ENCODE measurements at places on chromosomes 3 and 15.

GRCh38 chr3:100781301-100781700, 72.0 kb downstream of the TFG start:
- DNase-seq, result no peak

- no peak for DNase-seq
These were observed 38.2 kb upstream of the HCLS1 start for GRCh38 chr3:121698901-121699300.

DNA sequence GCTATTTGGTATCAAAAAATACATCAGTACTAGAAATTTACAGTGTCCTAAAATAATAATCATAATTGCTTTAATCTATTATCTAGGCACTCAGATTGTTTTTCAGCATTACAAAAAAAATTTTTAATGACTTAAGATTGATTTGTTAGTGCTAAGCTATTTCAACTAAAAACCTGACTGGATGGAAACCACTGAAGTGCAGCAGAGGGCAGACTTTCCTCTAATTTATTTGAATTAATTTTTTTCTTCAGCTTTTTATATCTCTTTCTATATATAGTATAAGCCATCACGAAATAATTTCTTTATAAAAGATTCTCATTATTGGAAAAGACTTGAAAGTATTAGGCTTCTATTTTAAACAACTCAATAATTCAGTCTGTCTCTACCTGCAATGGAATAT, 131.4 kb downstream of the IQCH start:
- no peak for DNase-seq

- DNase-seq, result no peak
These were observed 17.3 kb upstream of the HRH1 start for GRCh38 chr3:11136830-11137626.

GRCh38 chr3:150703299-150703755, 393 bp downstream of the ERICH6 start:
- DNase-seq, result no peak

DNA sequence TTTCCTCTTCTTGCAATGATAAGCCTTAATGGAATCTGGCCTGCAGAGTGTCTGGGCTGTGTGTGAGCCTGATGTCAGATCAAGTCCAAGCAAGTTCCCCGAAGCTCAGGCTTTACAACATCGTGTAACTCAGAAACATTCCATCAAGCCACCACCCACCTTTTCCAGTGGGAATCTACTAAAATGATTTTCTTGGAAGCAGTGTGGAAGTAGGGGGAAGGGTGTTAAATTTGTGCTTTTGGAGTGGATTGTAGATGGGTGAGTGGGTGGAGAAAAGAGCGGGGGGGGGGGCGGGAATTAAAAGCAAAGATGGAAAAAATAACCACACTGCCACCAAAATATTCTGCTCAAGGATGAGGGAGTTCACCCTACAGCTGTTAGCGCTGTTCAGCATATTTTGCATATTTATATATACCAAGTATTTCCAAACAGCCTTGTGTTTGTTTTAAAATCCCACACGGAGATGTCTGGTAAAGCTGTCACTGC, 53.6 kb downstream of the VGLL3 start:
- no peak for DNase-seq

DNA sequence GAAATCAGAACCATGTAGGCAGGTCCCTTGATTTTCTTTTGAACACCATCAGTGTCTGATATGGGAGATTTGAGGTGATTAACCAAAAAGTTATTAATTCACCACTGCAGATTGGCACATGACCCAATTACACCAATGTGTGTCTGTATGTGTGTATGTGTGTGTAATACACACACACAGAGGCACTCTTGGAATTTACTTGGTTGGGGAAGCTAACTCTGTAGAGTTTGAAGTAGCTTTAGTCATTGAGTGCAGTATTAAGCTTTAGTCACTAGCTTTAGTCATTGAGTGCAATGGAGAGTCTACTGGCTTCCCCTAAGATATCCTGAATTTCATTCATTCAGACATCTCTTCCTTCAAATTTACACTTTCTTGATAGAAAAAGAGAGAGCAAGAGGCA, 109.4 kb upstream of the C15orf61 start:
- no peak for DNase-seq

DNA sequence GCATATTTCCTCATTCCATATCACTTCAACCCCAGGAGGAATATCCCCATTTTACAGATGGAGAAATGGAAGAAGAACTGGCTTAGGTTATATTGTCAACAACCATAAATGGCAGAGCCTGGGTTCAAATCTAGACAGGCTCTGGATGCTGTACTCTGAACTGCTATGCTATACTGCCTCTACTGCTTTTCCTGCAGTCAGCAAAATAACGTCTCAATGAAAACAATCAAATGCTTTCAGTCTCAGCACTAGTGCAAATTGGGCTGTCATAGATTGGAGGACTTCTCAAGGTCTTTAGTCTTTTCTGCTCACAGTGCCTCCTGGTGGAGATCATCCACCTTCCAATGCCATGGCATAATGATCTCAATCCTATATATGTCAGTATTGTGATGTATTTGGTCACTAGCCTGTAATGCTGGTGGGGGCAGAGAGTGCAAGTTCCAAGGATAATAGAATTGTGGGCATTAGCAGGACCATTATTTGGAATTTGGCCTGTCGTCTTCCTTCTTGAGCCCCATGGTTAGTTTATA, 285.0 kb downstream of the CLSTN2 start:
- no peak for DNase-seq

DNA sequence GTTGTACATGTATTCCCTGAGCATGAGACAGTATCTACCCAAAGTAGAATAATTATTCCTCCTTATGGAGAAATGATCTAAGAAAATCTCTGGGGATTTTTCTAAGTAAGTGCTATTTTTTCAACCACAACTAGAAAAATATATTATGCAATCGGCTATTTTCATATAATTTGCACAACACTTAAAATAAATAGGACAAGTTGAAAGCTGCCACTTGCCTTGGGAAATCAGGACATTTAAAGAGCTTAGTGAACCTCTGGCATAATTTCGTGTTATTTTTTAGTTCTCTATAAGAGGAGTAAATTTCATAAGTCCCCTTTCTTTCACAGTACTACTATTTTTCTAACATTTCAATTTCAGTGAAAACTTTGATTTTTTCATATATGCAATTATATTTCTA, 672.1 kb downstream of the OTOL1 start:
- DNase-seq, result no peak

DNA sequence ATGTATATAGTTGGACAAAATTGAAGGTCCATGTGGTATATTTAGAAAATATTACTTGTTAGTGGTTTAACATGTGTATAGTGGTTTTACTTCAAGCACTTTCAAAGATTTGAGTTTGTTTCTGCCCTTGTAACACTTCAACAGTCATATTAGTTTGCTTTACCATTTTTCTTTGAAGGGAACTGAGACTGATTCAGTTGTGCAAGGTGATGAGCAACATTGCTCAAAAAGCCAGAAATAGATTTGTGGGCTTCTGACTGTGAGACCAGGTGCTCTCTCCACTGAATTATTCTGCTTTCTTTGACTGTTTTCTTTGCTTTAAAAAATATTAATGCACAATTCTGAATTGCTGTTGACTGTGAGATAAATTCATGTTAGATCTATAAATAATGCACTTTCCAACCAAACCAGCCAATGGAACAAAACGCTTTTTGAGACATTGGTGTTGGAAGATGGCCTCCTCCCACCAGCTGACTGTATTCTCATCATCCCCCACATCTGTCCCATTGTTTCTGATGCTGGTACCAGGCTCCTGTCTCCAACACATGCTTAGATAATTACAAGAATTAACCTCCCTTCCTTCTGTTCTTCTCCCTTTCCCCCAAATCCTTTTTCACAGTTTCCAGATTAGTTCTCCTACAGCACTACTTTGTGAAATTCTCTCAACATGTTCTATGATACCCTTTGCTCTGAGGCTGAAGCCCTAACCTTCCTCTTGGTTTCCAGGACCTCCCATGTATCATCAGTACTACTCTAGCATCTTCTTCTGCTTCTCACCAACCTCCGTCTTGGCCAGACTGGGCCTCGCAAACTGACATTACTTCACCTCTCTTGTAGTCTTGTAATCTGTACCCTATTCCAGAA, 27.9 kb downstream of the PLCL2 start:
- no peak for DNase-seq

GRCh38 chr3:9746330-9746729, 3.4 kb upstream of the OGG1 start:
- DNase-seq, result no peak

DNA sequence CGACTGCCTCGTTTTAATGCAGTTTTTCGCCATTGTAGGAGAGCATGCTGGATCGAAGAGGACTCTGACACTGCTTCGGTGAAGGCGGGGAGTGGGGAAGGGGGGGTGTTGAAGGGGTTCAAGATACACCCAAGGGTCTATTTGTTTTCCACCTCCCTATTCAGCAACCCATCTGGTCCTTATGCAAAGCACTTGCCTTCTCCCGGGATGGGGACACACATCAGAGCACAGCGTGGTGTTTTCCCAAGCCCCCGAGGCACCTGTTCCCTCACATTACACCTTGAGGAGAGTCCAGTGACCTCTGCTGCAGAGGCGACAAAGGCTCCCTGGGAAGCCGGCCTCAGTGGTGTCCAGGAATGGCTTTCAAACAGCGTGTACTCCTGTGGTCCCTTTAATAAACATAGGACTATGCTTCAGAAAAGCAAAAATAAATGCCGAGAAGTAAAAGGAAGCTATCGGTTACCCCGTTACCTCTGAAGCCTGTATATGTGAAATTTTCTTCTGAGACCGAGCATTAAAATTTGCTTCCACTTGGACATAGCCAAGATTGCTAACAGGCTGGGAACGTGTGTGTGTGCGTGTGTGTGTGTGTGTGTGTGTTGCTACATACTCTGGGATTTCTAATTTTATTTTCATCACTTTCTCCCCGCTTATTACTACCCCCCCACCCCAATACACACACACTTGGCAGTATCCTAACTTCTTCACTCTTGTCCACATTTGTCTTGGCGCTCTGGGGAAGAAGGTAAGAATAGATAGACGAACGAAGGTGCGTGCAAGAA, 53.2 kb downstream of the CCDC54 start:
- DNase-seq, result no peak

GRCh38 chr3:98670020-98670419, 76.6 kb upstream of the CPOX start:
- no peak for DNase-seq

- no peak for DNase-seq
These were observed 2.3 kb downstream of the BBX start for GRCh38 chr3:107524841-107525643.

All from activated CD4-positive, alpha-beta T cell treated with anti-CD3 and anti-CD28 coated beads for 24 hours (primary cell).